H54 (cell line): ENCODE measurements at places on chromosomes 13 and 19.

GRCh38 chr19:18775586-18776287, 15.4 kb downstream of the COMP start:
- DNase-seq, result peak; percentile 89

GRCh38 chr19:5789351-5789761, 1.6 kb downstream of the DUS3L start:
- no peak for DNase-seq

GRCh38 chr19:29965492-29965891, 23.5 kb downstream of the URI1 start:
- DNase-seq, result no peak

- DNase-seq, result no peak
Observed at GRCh38 chr13:51041126-51041525, 69.9 kb downstream of the C13orf42 start.

- DNase-seq, result no peak
Observed at GRCh38 chr13:111902726-111903125, 164.2 kb upstream of the SOX1 start.

GRCh38 chr13:97561182-97561581, 127.2 kb downstream of the RAP2A start:
- DNase-seq, result no peak

DNA sequence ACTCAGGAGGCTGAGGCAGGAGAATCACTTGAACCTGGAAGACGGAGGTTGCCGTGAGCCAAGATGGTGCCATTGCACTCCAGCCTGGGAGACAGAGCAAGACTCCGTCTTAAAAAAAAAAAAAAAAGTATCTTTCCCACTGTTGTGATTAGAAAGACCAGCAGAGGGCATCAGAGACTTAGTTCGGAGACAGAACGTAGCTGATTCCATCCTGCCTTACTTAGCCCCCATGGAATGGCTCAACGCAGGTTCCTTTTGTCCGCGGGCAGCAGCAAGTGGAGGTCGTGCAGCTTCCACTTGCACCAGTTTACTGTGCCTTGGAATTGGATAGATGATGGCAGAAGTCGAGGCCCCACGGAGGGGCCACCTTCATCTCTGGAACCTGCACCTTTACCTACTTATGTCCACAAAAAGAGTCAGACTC, 8.1 kb downstream of the TIMM29 start:
- DNase-seq, result no peak

- DNase-seq, result no peak
Observed at GRCh38 chr13:109144693-109145437, 515.5 kb downstream of the MYO16 start.

GRCh38 chr19:15399234-15399515, 19.6 kb upstream of the AKAP8 start:
- no peak for DNase-seq

DNA sequence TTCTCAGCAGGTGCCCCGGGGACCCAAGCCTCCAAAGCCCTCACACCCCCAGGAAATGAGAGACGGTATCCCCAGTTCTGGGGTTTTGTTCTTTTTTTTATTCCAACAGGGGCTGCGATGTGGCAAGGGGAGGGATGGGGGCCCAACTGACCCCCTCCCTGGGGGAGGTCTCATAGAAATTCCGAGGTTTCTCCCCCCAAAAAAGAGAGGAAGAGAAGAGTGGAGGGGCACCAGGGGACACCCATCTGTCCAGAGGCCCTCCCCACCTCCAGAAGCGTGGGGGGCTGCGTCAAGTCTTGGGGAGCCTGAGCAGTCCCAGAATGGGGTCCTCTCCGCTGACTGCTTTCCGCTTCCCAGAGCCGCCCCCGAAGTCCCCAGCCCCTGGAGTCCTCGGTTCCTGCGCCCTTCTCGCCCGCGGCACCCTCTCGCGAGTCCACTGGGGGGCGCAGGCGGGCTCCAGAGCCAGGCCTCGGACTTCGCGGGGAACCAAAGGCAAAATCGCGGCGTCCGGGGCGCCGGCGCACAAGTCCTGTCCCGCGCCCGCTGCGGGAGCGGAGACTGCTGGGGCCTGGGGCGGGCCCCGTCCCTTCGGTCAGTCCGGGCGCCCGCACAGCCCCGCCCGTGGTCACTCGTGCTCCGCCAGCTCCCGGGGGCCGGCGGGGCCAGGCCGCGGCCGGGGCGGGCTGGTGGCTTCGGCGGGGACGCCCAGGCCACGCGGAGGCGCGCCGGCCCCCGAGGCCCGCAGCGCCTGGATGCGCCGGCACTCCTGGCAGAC, 4.4 kb upstream of the ATP1A3 start:
- no peak for DNase-seq

- DNase-seq, result no peak
Observed at GRCh38 chr13:61500176-61500575, 84.5 kb upstream of the PCDH20 start.

- no peak for DNase-seq
Observed at GRCh38 chr19:34990578-34991192, 9.4 kb upstream of the GRAMD1A start.

DNA sequence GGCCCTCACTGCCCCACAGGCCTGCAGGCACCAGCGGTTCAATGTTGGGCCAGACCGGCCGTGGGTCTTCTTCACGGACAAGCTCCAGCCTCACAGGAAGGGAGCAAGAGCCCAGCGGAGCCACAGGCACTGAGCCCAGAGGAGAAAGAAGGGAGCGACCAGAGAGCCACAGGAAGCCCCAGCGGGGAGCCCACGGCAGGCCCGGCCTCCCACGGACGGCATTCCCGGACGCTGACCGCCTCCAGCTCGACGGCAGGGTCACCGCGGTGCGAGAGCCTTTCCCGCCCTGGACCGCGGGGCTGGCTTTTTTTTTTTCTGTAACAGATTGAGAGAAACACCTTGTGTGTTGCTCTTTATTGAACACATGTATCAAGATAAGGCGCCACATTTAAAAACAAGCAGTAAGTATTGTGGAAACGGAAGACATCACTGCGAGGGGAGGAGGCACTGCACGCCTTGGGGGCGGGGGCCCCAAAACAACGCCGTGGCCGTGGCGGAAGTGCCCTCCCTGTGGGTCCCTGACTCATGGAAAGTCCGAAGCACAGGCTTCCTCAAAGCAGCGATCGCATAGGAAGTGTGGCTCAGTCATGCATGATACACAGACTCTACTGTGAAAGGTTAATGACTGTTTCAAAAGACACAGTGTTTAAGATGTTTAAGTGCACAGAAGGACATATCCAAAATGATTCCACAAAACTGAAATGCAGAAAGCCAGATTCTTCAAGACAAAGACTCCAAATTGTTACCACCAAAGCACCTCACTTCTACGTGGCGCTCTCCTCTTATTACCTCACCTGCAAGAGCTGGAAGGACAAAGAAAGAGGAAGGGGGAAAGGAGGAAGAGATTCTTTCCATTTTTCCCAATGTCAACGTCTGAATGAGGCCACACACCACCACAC, 3.5 kb downstream of the RASA3 start:
- peak; percentile 98 for DNase-seq

DNA sequence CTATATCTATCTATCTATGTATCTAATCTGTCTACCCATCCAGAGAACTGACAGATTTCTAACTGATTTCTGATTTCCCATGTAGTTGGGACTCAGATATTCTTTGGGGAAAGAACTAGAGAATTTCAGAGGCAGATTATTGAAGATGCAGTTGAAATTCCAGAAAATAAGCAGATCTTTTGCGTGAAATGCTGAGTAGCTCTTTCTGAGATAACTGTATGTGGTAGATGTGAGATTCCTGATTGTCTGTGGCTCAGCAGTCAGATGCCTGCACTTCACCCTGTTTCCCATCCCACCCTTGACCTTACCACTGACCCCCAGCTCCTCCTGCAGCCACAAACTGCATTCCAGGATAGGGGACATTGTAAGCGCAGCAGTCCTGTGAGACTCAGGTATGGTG, 61.5 kb downstream of the DGKH start:
- no peak for DNase-seq

DNA sequence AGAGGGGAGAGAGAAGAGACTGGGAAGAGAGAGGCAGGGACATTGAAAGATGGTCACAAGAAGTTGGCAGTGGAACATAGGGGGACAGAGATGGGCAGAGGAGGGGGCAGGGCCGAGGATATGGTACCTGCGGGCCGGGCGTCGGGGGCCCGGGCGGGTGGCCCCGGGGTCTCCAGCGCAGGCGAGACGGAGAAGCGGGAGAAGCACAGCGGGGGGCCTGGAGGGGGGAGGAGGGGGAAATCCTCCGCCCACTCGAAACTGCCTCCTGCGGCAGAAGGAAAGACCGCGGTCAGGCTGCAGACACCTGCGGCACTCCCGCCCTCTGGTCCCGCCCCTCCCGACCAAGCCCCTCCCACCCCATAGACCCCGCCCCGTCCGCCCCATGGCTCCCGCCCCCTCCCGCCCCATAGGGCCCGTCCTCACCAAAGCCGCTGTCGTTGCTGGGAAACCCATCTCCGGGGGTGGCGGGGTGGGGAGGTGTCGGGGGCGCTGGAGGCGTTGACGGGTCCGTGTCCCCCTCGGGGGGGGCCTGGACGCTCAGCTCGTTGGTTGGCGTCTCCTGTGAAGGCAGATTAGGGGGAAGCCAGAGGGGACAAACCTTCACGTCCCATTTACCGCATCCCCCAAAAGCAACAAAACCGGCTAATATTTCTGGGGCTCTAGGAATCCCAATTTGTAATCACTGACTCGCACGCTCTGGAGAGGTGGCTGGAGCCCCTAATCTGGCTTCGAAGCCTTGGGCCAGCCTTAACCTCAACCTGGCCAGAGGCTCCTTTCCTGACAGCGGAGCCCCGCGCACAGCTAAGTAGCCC, 20.4 kb downstream of the LMTK3 start:
- no peak for DNase-seq

- no peak for DNase-seq
Observed at GRCh38 chr19:18898607-18899408, 2.9 kb upstream of the CERS1 start.

DNA sequence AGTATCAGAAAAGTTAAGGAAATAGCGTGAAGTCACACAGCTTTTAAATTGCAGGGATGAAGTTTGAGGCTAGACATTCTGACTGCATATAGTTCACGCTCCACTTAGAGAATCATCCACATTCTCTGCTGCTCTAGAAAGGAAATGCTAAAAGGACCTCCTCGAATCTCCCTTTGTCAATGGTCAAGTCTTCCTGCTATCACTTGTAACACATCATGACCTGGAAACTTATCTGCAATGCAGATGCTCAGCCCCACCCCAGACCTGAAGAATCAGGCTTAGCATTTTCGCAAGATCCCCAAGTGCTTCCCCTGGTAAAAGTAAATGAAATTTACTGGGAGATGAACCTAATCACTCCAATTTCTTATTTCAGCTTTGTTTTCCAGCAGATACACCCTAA, 372.1 kb downstream of the LIG4 start:
- no peak for DNase-seq

- no peak for DNase-seq
Observed at GRCh38 chr19:12825254-12826131, 8.9 kb downstream of the RTBDN start.

- no peak for DNase-seq
Observed at GRCh38 chr13:110158226-110158625, 148.7 kb downstream of the COL4A1 start.

DNA sequence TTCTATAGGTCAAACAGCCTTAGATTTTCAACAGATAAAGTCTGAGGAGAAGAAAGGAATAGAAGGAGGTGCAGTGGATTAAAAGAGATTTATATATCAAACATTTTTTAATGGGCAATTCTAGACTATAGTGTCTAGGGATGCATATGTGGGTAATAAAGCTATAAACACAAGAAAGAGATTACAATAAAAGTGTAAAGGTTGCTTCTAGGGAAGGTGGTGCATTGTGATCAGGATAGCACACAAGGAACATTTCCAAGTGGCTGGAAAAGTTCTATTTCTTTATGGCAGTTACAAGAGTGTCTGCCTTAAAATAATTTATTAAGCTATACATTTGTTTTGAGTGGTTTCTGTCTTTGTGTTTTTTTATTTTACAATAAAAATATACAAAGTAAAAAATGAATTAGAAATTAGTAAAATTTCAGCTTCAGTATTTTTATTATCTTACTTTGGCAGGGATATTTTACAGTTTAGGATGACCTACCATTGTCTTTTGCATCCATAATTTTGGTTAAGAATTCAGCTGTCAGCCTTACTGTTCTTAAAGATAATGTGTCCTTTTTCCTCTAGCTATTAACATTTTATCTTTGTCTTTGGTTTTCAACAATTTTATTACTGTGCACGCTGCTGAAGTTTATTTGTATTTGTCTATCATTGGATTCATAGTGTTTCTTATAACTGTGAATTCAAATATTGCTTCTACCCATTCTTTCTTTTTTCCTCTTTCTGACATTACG, 221.8 kb downstream of the LACC1 start:
- no peak for DNase-seq

- DNase-seq, result no peak
Observed at GRCh38 chr19:35775046-35775297, 392 bp upstream of the ARHGAP33 start.

DNA sequence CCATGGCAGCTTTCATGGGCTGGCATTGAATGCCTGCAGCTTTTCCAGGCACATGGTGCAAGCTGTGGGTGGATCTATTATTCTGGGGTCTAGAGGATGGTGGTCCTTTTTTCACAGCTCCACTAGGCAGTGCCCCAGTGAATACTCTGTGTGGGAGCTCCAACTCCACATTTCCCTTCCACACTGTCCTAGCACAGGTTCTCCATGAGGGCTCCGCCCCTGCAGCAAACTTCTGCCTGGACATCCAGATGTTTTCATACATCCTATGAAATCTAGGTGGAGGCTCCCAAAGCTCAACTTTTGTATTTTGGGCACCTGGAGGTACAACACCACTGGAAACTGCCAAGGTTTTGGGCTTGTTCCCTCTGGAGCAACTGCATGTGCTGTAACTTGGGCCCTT, 450.6 kb downstream of the LMO7 start:
- DNase-seq, result no peak

DNA sequence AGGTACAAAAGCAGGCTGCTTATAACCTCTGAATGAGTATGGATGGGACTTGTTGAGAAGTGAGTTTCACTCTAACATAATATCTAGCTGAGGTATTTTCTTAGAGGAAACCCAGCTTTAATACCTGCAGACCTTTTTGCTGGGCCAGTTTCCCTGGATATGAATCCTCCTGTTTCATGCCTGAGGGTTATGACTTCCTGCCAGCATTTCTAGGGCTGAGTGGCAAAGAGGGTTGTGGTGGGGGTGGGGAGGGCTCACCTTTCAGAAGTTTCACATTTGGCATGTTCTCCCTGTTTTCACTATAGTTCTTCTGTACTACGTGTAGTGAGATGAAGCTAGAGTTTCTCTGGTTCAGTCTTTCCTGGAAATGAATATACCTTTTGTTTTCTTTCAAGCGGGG, 73.7 kb downstream of the LACC1 start:
- no peak for DNase-seq

GRCh38 chr13:21616205-21616866, 12.4 kb upstream of the MICU2 start:
- no peak for DNase-seq
